ENCODE measurements at places on chromosomes 1 and 21.

DNA sequence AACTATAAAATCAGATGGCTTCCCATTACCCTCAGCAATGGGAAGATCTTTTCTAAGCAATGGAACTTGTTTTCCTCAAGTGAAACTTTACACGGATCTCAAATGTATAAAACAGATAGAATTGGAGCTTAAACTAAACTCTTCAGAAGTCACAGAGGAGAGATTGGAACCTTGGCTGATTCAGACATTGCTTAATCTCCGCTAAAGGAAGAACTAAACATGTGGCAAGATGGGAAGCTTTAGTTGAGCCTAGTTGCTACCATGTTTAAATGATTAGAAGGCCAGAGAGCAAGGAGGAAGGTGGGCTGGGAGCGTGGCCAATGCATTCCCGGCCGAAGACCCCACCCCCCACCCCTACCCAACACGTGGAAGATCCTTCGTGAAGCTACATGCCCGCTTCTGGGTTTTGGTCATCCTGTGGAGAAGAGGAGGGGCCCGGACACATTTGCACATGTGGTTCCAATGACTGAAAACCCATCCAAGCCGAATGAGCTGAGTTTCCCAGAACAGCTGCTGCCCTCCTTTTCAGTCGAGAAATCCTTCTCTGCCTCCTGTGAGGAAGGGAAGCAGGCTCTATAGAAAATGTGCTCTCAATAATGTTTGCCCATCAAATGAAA, 164.3 kb downstream of the MIS18A start:
- no peaks in the 10 kb centered on the region for H3K36me3 ChIP-seq
- no peak for DNase-seq
- no peaks in the 10 kb centered on the region for H3K27me3 ChIP-seq
- no peaks in the 10 kb centered on the region for H3K4me1 ChIP-seq
- no peak overlapping the region for H3K4me3 ChIP-seq

DNA sequence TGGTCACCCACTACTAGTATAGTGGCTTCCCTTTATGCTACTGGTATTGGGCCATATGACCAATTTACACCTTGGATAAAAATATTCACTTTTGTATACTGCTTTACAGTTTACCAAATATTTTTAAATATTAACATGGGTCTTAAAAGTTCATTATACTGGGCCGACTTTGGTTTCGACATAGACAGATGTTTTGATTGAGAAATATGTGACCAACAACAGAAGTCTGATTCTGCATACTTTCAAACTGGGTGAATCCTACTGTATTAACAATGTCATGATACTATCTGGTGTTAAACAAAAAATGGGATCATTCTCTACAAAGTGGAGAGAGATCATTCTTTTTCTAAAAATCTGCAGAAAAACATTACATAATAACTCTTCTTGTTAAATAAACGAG, 134.8 kb downstream of the AKT3 start:
- peaks cover 14% of the 10 kb centered on the region for H3K4me1 ChIP-seq
- DNase-seq, result no peak
- no peak overlapping the region for H3K27ac ChIP-seq
- no peak overlapping the region for H3K4me3 ChIP-seq
- H3K36me3 ChIP-seq, result no peaks in the 10 kb centered on the region

- peaks cover 18% of the 10 kb centered on the region for H3K36me3 ChIP-seq
- no peak overlapping the region for H3K27ac ChIP-seq
- H3K4me3 ChIP-seq, result no peak overlapping the region
- peaks cover 27% of the 10 kb centered on the region for H3K4me1 ChIP-seq
- H3K27me3 ChIP-seq, result no peaks in the 10 kb centered on the region
Measured at GRCh38 chr1:41629571-41629970, 145.1 kb upstream of the EDN2 start.

DNA sequence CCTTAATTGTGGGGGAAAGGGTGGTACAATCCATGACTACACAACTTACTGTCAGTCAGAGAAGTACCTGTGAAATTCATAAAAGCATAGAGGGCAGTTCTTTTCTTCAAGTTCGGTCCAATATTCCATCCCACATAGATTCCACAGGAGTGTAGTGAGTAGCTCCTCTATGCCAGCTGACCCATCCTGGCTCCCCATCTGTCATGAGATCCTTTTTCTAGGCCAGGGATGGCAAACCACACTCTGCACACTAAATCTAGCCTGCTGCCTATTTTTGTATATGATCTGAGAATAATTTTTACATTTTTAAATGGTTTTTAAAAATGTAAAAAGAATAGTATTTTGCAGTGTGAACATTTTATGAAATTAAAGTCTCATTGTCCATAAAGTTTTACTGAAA, 107.0 kb upstream of the TSPAN2 start:
- no peak for DNase-seq
- no peak overlapping the region for H3K27ac ChIP-seq
- no peaks in the 10 kb centered on the region for H3K36me3 ChIP-seq
- no peaks in the 10 kb centered on the region for H3K4me1 ChIP-seq
- H3K4me3 ChIP-seq, result no peak overlapping the region
- peaks cover 14% of the 10 kb centered on the region for H3K27me3 ChIP-seq

DNA sequence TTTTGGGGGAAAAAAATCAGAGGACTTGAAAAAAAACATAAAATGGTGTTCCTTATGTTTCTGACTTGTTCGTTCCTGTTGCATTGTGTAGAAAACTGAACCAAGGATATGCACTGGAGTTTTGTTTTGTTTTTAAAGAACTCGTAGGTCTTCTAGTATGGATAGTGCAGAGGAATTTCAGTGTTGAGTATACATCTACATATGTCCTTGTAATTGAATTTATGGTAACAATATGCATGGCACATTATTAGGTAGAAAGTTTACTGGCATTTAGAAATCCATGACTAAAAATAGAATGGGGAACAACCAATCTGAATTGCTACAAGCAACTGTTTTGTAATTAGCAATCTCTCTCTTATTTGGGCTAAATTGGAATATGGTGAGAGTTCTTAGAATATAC, 188.3 kb upstream of the ZRANB2 start:
- H3K27ac ChIP-seq, result no peak overlapping the region
- H3K36me3 ChIP-seq, result no peaks in the 10 kb centered on the region
- H3K4me1 ChIP-seq, result no peaks in the 10 kb centered on the region
- no peak overlapping the region for H3K4me3 ChIP-seq
- H3K27me3 ChIP-seq, result no peaks in the 10 kb centered on the region

DNA sequence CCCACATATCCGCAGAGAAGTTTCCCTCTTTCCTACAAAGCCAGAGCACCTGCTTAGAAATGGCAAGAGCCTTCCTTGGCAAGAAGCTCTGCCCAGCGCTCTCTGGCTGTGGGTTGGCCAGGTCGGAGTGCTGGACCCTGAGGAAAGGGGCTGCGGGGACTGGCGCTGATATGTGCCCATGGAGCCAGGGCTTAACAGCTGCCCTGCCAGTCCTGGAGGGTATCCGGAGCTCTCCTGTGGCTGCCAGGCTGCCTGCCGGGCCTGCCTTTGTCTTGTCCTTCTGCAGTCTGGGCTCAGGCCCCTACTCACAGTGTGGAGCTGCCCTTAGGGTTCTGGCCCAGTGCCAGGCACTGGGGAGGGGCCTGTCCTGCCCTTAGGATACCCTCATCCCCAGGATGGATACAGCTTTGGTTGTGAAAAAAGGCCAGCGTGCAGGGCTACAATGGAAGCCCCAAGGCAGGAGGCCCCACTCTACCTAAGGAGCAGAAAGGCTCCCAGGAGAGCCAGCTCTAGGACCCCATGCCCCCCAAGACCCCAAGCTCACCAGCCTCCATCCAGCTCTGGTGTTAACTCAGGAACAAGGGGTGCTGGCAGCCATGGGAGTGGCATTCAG, 43.4 kb downstream of the KIAA1614 start:
- H3K4me1 ChIP-seq, result peaks cover 7% of the 10 kb centered on the region
- H3K27me3 ChIP-seq, result no peaks in the 10 kb centered on the region
- no peak for DNase-seq
- no peak overlapping the region for H3K27ac ChIP-seq
- H3K36me3 ChIP-seq, result peaks cover 19% of the 10 kb centered on the region
- no peak overlapping the region for H3K4me3 ChIP-seq

DNA sequence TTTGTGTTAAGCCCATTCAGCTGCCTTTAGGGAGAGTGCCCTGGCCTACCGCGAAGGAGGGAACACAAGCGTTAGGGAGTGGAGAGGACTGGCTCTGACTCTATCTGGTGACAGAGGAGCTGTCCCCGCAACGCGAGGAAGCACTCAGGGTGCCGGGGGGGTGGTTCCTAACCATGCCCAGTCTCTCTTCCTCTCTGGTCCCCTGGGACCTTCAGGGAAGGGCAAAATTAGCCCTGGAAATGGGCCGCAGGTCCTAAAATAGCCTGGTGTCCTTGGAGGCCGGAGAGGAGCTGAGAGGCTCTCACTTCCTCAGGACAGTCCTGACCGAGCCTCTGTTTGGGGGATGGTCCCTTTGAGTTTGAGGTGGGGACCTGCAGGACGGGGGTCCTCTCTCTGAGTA, 5.8 kb downstream of the SLC45A1 start:
- no peaks in the 10 kb centered on the region for H3K36me3 ChIP-seq

- no peaks in the 10 kb centered on the region for H3K36me3 ChIP-seq
- H3K27me3 ChIP-seq, result peaks cover 9% of the 10 kb centered on the region
- no peak overlapping the region for H3K4me3 ChIP-seq
- peaks cover 24% of the 10 kb centered on the region for H3K4me1 ChIP-seq
- peak; percentile 12 for DNase-seq
Measured at GRCh38 chr1:221435504-221435904, 306.4 kb downstream of the DUSP10 start.

- peaks cover 61% of the 10 kb centered on the region for H3K36me3 ChIP-seq
- no peaks in the 10 kb centered on the region for H3K27me3 ChIP-seq
- peaks cover 39% of the 10 kb centered on the region for H3K4me1 ChIP-seq
- H3K4me3 ChIP-seq, result no peak overlapping the region
- no peak for DNase-seq
- peak overlapping the region; percentile 58 for H3K27ac ChIP-seq
Measured at GRCh38 chr1:224425279-224425884, 9.2 kb downstream of the WDR26 start.

DNA sequence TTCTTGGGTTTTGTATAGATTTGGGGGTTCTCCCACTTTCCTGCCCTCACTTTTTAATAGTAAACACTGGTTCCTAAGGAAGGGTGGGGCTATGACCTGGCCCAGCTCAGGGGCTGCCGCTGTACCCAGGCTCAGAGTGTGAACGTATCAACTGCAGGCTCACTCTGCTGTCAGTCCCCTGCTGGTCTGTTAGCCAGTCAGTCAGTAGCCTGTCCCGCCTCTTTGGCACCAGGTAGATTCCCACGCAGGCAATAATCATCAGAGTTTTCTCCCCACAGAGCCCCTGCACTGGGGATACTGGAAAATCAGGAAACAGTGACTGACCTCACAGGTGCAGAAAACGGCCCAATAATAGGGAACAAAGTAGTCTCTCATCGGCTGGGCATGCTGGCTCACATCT, 15.0 kb upstream of the ALPL start:
- H3K27me3 ChIP-seq, result peaks cover 11% of the 10 kb centered on the region
- no peak overlapping the region for H3K4me3 ChIP-seq
- H3K4me1 ChIP-seq, result peaks cover under 1% of the 10 kb centered on the region
- H3K36me3 ChIP-seq, result no peaks in the 10 kb centered on the region
- no peak overlapping the region for H3K27ac ChIP-seq

GRCh38 chr1:110440877-110441276, 10.1 kb upstream of the PROK1 start:
- peaks cover 2% of the 10 kb centered on the region for H3K27me3 ChIP-seq
- H3K36me3 ChIP-seq, result no peaks in the 10 kb centered on the region
- H3K27ac ChIP-seq, result no peak overlapping the region
- DNase-seq, result no peak

DNA sequence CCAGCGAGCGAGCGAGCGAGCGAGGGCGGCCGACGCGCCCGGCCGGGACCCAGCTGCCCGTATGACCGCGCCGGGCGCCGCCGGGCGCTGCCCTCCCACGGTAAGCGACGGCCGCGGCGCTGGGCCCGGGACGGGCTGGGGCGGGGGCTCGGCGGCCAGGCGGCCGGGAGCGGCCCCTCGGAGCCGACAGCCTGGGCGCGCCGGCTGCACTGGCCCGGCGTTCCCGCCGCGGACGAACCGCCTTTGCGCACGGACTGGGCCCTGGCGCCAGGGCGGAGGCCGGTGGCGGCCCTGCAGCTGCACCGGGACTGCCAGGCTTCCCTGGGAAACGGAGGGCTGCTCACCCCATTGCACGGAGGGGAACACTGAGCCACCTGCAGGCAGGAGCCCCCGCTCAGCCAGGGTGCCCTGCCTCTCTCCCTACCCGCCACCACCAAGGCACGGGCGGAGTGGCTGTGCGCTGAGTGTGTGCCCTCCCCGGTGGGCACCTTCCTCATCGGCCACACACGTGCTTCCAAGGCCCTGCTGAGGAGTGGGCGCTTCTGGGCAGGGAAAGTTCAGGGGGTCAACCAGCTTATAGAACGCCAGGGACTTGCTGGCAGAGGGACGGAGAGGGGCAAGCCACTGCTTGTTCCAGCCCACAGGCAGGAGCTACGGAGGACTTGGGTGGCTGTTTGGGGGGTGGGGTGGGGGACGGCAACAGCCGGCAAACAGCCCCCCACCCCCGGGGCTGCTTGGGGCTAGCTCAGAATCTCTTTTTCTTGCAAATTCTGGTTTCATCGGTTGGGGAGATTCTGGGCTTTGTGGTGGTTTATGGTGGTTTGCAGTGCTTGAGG, 532 bp downstream of the CSF1 start:
- peaks cover 18% of the 10 kb centered on the region for H3K36me3 ChIP-seq
- H3K27me3 ChIP-seq, result peaks cover 4% of the 10 kb centered on the region
- DNase-seq, result peak; percentile 11
- H3K4me3 ChIP-seq, result peak overlapping the region; percentile 91
- peaks cover 67% of the 10 kb centered on the region for H3K4me1 ChIP-seq

DNA sequence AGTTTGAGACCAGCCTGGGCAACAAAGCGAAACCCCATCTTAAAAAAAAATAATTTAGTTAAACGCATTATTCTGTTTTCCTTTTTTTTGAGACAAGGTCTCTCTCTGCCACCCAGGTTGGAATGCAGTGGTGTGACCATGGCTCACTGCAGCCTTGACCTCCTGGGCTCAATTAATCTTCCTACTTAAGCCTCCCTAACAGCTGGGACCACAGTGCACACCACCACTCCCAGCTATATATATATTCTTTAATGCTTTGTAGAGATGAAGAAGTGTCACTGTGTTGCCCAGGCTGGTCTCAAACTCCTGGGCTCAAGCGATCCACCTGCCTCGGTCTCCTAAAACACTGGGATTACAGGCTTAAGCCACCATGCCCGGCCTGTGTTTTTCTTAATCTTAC, 7.7 kb upstream of the KLF17 start:
- peaks cover 20% of the 10 kb centered on the region for H3K27me3 ChIP-seq
- no peak overlapping the region for H3K27ac ChIP-seq
- no peak overlapping the region for H3K4me3 ChIP-seq

- DNase-seq, result peak; percentile 72
- peaks cover 36% of the 10 kb centered on the region for H3K36me3 ChIP-seq
- peak overlapping the region; percentile 94 for H3K27ac ChIP-seq
- no peaks in the 10 kb centered on the region for H3K27me3 ChIP-seq
- peaks cover 87% of the 10 kb centered on the region for H3K4me1 ChIP-seq
Measured at GRCh38 chr1:89757532-89757931, 63.3 kb upstream of the LRRC8D start.

- H3K4me3 ChIP-seq, result no peak overlapping the region
- no peak overlapping the region for H3K27ac ChIP-seq
- no peak for DNase-seq
- peaks cover 28% of the 10 kb centered on the region for H3K27me3 ChIP-seq
- no peaks in the 10 kb centered on the region for H3K36me3 ChIP-seq
- no peaks in the 10 kb centered on the region for H3K4me1 ChIP-seq
Measured at GRCh38 chr21:45050345-45050796, 24.0 kb upstream of the ADARB1 start.

- H3K27ac ChIP-seq, result no peak overlapping the region
- peaks cover 35% of the 10 kb centered on the region for H3K4me1 ChIP-seq
- H3K27me3 ChIP-seq, result no peaks in the 10 kb centered on the region
- peak overlapping the region; percentile 96 for H3K4me3 ChIP-seq
Measured at GRCh38 chr1:35029761-35030160, 2.0 kb downstream of the ZMYM6 start.

- no peaks in the 10 kb centered on the region for H3K36me3 ChIP-seq
- H3K27me3 ChIP-seq, result peaks cover 12% of the 10 kb centered on the region
- no peaks in the 10 kb centered on the region for H3K4me1 ChIP-seq
Measured at GRCh38 chr1:155648207-155649147, 38.5 kb downstream of the MSTO1 start.

All from activated CD4-positive, alpha-beta T cell treated with anti-CD3 and anti-CD28 coated beads, Interleukin-2, amount 10 ng/mL, durations not matched to agents 7 days and 5 days (primary cell).